Uterine smooth muscle cell (primary cell): ENCODE measurements at places on chromosomes 6 and 20. TPM values are rescaled to one million over a fixed set of nuclear protein-coding genes. Genes with fewer than 3 reads are reported as not detected.

GJA1 gene
- total RNA-seq = 355 and 1,114 TPM in 2 replicates

OTOR gene
- total RNA-seq = not detected in 2 replicates

LTB gene
- 0.25 TPM in 1 of 2 replicates, not detected in the other for total RNA-seq

TRIM38 gene
- 9.0 and 11.5 TPM in 2 replicates for total RNA-seq

ACOT13 gene
- total RNA-seq = 7.6 and 8.4 TPM in 2 replicates

TBX18 gene
- 3.2 and 3.8 TPM in 2 replicates for total RNA-seq

ASXL1 gene
- total RNA-seq = 41.6 and 52.5 TPM in 2 replicates

KCNS1 gene
- 1.00 and 1.6 TPM in 2 replicates for total RNA-seq

MUC21 gene
- not detected in 2 replicates for total RNA-seq

COL19A1 gene
- under 0.01 and 0.44 TPM in 2 replicates for total RNA-seq

MICA gene
- total RNA-seq = 18.5 and 66.0 TPM in 2 replicates

CYP39A1 gene
- total RNA-seq = 0.44 and 1.7 TPM in 2 replicates

ARFGEF3 gene
- 0.55 and 1.7 TPM in 2 replicates for total RNA-seq

PTK6 gene
- total RNA-seq = 0.11 and 0.12 TPM in 2 replicates

ABCC10 gene
- 18.4 and 24.6 TPM in 2 replicates for total RNA-seq

BPIFB4 gene
- total RNA-seq = not detected in 2 replicates

PGK2 gene
- not detected in 2 replicates for total RNA-seq

DDO gene
- total RNA-seq = 2.9 and 3.0 TPM in 2 replicates

AGER gene
- 0.12 and 0.44 TPM in 2 replicates for total RNA-seq

TSBP1 gene
- under 0.01 TPM in 1 of 2 replicates, not detected in the other for total RNA-seq
